Smooth muscle cell of the umbilical artery (primary cell): ENCODE measurements at places on chromosomes 2 and 18. TPM values are rescaled to one million over a fixed set of nuclear protein-coding genes. Genes with fewer than 3 reads are reported as not detected.

Gene RAB6C
- not detected in 2 replicates for total RNA-seq

Gene FAM228A
- under 0.01 and 0.65 TPM in 2 replicates for total RNA-seq

Gene CD207
- total RNA-seq: not detected in 2 replicates

Gene SF3B6
- total RNA-seq: 142 and 144 TPM in 2 replicates

Gene RSAD2
- 0.23 and 0.30 TPM in 2 replicates for total RNA-seq

Gene GPR45
- total RNA-seq: not detected in 2 replicates

Gene RFTN2
- 4.2 and 5.9 TPM in 2 replicates for total RNA-seq

Gene CPO
- 0.30 TPM in 1 of 2 replicates, not detected in the other for total RNA-seq

Gene ACTG2
- total RNA-seq: 94.1 and 175 TPM in 2 replicates
